ENCODE measurements at places on chromosomes 12 and 14.
A peak's percentile ranks its signal among the peaks of the same experiment; 100 is the strongest.

GRCh38 chr12:6266971-6267721 lies 43.3 kb upstream of the PLEKHG6 start:
- DNase-seq, result peak; percentile 21

- peak; percentile 94 for DNase-seq
Measured at GRCh38 chr12:112906712-112907414, at the start of gene OAS1. OAS1 (plus strand) TSS chr12:112906962; CDS start chr12:112907040, 78 bp downstream.

GRCh38 chr14:70707138-70708038 lies 65.7 kb downstream of the TTC9 start:
- peak; percentile 75 for DNase-seq

GRCh38 chr12:85781766-85782165 lies 54.4 kb downstream of the RASSF9 start:
- no peak for DNase-seq

DNA sequence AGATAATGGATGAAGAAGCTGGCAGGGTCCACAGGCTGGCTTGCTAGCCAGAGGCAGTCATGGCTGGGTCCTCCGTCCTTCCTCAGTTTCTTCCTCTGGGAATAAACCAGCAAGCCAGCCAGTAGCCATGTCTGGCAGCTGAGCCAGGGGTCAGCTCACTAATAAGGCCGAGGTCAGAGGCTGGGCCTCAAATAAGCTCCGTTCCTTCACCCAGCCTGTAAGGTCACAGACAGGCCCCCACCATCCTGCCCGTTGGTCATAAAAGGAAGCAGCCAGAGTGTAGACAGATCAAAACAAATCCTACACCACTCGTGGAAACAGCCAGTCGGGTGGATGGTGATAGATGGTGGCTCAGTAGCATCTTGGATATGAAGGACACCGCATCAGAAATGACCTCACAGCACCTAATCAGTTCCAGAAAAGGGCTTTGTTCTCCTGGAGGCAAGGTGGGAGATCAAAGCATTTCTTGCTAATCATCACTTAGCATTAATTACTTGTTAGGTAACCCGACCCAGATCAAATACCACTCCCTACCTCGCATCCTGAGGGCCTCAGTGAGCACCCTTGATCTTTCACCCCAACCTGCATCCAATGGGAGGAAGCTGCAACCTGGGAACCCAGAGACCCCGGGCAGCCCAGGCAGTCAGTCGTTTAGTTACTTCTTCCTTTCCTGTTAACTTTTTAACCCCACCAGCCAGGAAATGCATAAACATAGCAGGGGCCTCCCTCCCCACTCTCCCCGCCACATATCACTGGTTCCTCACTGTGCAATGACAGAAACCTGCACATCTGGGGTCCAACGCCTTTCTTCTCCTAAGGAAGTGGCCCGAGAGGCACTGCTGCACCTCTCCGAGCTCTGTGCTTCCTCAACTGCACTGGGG lies 90.2 kb downstream of the KDM2B start:
- DNase-seq, result no peak

DNA sequence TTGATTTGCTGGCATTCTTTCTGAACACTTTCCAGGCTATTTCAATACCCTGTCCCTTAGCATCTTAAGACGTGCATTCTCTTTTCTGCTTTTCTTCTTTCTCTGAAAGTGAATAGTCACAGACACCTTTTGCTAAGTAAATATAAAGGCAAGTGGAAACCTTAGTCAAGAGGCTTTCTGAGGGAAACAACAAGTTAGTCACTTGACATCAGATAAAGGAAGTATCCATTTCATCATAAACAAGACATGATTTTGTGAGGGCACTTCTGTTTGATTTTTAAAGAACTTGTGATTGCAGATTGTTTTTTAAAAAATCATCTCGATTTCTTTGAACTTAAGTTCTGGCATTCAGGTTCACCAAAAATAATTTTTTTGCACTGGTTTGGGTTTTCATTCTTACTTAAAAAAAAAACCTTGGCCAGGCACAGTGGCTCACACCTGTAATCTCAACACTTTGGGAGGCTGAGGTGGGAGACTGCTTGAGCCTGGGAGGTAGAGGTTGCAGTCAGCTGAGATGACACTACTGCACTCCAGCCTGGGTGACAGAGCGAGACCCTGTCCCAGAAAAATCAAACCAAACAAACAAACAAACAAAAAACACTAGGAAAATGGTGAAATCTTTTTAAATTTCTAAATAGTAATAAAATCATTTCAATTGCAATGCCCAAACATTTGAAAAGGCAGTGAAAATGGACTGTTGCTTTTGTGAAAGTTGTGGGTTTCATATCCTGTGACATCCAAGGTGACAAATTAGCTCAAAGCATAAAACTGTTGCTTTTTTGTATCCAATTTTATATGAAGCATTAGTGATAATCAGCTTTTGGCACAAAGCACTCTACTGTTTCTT lies 8.3 kb upstream of the KLHL42 start:
- peak; percentile 11 for DNase-seq

DNA sequence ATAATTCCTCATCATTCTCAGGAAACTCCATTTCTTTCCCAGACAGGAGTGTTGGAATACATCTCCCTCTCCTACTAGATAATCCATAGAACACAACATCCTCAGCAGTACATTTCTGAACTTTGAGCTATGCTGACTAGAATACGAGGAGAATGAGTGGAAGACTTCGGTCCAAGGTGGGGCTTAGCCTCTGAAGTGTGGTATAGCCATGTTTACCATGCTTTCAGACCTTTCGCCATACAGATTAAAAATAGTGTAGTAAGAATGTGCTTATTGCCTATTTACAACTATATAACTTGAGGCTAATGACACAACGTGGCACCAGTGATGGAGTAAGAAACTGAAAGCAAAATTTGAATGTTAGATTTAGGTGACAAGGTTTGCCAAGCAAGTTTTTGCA lies 184.5 kb upstream of the KRR1 start:
- no peak for DNase-seq

GRCh38 chr12:128942960-128943477 lies 89.7 kb downstream of the GLT1D1 start:
- no peak for DNase-seq

DNA sequence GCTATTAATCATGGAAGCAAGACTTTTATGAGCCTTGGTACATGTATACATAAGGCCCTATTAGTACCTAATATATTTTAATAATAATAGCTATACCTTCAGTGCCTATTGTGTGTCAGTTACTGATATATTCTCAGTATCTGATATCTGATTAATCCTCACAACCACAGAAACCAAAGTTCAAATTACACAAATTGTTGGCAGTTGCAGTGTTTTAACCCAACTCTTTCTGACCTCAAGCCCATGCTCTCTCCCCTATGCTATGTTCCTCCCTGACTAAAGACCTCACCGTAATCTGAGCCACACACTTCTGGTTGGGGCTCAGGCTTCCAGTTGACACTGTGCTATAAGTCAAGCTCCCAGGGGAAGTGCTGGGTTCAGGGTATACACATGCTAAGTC lies 214.4 kb downstream of the SPTSSA start:
- DNase-seq, result no peak

GRCh38 chr14:35400648-35401421 lies 3.7 kb downstream of the NFKBIA start:
- peak; percentile 74 for DNase-seq

GRCh38 chr12:103640410-103640809 lies 53.3 kb downstream of the STAB2 start:
- DNase-seq, result no peak

DNA sequence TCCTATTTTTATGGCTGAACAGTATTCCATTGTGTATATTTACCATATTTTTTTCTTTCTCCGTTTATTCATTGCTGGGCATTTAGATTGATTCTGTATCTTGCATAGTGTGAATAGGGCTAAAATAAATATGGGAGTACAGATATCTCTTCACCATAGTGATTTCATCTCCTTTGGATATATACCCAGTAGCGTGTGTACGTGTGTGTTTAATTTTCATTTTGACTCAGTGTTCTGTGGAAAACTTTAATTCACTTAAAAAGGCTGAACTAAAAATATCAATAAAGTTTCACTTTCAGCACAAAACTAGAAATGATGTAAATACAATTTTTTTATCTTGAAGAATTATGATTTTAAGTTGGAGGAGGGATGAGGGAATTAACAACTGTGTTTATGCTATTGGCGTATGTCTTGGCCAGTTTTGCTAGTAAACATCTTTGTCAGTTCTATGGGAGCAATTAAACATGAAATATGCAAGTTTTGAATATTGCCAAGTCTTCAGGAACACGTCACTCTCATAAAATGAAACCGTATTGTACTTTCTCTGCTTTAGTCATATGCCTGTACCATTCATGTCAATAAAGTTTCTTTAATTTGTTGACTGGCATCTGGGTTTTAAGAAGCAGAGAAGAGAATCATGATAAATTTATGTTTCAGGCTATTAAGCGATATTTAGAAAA lies 99.8 kb downstream of the PTGER2 start:
- DNase-seq, result no peak

DNA sequence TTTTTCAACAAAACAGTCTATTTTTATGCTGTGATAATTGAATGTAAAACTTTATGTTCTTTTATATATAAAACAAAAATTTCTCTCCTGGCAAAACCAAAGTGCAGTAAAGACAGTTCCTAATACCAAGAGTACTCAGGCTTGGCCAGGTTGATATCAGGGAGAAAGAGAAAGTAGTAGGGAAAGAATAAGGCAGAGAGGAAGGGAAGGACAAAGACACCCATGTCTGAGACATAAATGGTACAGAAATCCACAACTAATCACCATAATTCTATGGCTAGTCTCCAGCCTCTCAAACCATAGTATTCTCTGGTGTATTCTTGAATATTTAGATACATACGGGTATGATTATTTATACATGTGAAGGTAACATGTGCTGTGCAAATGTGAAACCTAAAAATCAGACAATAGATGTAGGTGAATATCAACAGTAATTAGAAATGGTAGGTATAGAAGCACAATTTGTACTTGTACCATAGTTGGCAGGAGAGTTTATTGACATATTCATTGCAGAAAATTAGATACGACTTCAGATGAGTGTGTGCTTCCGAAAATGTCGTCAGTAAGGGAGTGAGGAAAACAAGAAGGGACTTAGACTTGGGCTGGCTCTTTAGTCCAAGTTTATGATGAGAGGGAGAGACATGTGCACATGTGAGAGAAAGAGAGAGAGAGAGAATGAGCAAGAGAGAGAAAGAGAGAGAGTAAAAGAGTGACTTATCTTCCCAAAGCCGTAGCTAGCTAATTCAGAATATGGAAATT lies 230.8 kb upstream of the NPAS3 start:
- DNase-seq, result no peak

GRCh38 chr14:74203639-74204038 lies 35.6 kb upstream of the VSX2 start:
- no peak for DNase-seq

GRCh38 chr14:61041704-61042103 lies 60.7 kb downstream of the SLC38A6 start:
- no peak for DNase-seq

- DNase-seq, result no peak
Measured at GRCh38 chr12:70248876-70249275, 5.6 kb downstream of the CNOT2 start.

DNA sequence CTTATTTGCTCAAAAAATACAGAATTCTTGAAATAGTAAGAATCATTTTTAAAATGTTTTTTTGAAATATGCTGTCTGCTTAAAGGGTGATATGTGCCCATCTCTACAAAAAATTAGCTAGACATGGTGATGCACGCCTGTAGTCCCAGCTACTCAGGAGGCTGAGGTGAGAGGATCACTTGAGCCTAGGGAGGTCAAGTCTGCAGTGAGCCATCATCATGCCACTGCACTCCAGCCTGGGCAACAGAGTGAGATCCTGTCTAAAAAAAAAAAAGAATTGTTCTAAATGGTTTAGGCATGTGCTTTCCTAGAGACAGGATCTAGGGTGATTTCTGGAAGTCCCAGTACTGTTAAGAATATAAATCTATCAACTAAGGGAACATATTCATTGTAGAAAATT lies 75.6 kb upstream of the HECTD1 start:
- DNase-seq, result no peak

DNA sequence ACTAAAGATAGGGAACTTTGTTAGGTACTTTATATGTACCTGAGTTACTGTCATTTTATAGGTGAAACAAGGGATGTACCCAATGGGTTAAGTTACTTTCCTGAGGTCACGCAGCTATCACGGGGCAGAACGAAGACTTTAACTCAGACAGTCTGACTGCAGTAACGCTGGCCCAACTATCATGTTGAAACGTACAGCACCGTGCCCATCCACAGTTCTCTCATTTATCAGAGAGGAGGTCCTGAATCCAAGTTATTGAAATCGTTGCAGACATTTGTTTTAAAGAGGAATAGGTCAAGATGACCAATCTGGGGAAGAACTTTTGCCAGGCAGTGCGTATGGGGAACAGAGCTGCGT lies 587 bp upstream of the C12orf75 start:
- DNase-seq, result no peak

DNA sequence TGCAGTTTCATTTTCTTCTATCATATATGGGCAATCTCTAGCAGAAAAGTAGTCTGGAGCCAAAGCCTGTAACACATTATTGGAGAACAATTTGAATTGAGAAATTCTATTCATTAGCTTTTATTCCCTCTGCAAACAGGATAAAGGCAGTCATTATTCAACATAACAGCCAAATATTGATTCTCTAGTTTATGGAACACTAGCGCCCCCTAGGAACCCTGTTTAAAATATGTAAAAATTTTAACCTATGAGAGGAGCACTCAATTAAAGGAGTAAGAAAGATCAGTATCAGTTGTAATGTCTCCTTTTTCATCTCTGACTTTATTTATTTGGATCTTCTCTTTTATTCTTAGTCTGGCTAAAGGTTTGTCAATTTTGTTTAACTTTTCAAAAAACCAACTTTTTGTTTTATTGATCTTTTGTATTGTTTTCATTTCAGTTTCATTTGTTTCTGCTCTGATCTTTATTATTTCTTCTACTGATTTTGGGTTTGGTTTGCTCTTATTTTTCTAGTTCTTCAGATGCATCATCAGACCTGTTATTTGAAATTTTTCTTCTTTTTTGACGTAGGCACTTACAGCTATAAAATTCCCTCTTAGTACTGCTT lies 4.8 kb upstream of the LMNTD1 start:
- peak; percentile 49 for DNase-seq

GRCh38 chr12:112664569-112664968 lies 127.0 kb upstream of the RPH3A start:
- DNase-seq, result no peak

DNA sequence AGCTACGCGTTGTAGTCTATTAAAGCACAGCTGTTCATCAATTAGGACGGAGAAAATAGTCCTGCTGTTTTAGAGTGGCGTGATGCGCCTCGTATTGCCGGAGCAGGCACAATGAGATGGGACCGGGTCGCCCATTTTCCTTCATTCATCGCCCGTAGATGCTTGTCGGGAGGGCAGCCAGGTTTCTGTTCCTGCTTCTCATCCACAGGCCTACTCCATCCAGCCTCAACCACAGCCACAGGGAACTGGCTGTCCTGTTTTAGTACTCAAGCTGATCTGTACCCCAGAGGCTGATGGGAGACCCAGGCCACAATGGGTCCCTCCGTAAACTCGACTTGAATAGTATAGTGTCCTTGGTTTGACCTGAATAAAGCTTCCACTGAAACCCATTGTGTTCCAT lies 264.0 kb downstream of the VRK1 start:
- DNase-seq, result no peak

GRCh38 chr12:45637706-45638105 lies 91.8 kb upstream of the ARID2 start:
- no peak for DNase-seq
